Kidney (tissue), 22 donors: ENCODE measurements at places on chromosomes 3 and 15. TPM values are rescaled to one million over a fixed set of nuclear protein-coding genes. Genes with fewer than 3 reads are reported as not detected.

Gene ASB14
- total RNA-seq, result not detected

Gene SPINK8
- total RNA-seq, result not detected

Gene FANCD2OS
- total RNA-seq, result not detected

DNA sequence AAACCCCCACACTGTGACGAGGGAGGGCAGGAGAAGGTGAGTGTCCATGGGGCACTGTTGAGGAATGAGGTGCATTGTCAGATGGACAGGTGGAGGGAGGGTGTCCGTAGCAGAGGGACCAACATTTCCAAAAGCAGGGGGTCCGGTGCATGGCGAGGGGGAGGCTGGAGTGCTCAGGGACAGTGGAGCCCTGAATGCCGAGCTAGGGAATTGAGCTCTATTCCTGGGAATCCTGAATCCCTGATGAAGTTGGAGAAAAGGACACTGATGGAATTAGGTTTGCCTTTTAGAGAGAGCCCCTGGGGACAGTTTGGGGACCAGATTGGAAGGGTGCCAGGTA lies 7.9 kb upstream of the ANPEP start:
- DNase-seq, result no peak
- no peaks in the 10 kb centered on the region for H3K4me1 ChIP-seq
- H3K4me3 ChIP-seq, result no peak overlapping the region
- no peak overlapping the region for H3K27ac ChIP-seq
- H3K36me3 ChIP-seq, result no peaks in the 10 kb centered on the region

DNA sequence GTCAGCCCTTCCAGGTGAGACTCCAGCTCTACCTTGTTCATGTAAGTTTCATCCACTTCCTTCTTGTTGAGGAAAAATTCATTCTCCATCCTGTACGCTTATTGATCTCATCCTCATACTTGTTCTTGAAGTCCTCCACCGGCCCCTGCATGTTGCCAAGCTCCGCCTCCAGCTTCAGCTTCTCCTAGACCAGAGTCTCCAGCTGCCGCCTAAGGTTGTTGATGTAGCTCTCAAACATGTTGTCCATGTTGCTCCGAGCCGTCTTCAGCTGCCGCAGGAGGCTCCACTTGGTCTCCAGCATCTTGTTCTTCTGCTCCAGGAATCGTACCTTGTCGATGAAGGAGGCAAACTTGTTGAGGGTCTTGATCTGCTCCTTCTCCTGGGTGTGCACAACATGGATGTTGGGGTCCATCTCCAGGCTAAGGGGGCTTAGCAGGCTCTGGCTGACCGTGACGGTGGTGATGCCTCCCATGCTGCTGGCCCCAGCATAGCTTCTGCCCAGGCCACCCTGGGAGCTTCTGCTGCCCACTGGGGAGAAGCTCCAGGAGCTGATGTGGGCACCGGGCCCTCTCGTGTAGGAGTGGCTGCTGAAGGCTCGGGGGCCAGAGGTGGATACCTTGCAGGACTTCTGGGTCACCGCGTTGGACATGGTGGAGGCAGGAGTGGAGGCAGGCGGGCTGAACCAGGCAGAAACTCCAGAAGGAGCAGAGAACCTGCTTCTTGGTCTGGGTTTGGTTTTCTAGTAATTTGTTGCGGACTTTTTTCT lies 422.6 kb upstream of the ARPP21 start:
- DNase-seq, result no peak
- no peaks in the 10 kb centered on the region for H3K36me3 ChIP-seq
- no peak overlapping the region for H3K27ac ChIP-seq
- H3K4me1 ChIP-seq, result no peaks in the 10 kb centered on the region

- peaks cover 5% of the 10 kb centered on the region for H3K4me1 ChIP-seq
- no peaks in the 10 kb centered on the region for H3K27me3 ChIP-seq
- peak overlapping the region; percentile 66 for H3K27ac ChIP-seq
- peak; percentile 89 for DNase-seq
- H3K36me3 ChIP-seq, result no peaks in the 10 kb centered on the region
Measured at GRCh38 chr15:58393241-58393662, 38.5 kb upstream of the LIPC start.

DNA sequence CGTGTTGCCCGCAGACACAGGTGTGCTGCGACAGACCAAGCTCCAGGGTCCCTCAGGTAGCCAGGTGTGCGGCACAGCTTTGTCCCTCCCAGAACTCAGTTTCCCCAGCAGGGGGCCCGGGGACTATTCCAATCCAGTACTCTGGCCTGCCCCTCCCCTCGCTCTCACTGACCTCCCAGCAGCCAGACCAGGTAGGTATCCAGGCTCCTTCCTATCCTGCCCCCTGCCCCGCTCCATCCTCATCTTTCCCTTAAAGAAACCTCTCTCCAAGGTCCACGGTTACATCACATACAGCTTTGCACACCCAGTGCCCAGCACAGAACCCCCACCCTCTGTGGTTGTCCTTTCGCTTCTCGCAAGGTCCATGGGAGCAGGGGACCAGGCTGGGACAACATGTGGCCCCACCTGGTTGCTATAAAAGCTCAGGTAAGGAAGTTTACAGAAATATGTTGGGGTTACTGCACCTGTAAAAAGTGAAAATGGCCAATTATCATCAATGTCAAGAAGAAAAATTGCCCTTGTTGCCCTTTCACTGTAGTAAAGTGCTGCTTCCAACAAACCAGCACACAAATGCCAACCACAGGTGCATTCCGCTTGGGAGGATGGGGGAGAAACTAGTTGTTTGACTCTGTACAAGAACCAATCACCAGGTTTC lies 7.3 kb upstream of the CYP11A1 start:
- peak overlapping the region; percentile 37 for H3K4me3 ChIP-seq
- no peak for DNase-seq
- no peaks in the 10 kb centered on the region for H3K36me3 ChIP-seq

- H3K4me3 ChIP-seq, result no peak overlapping the region
- H3K4me1 ChIP-seq, result no peaks in the 10 kb centered on the region
- no peak for DNase-seq
Measured at GRCh38 chr3:95468331-95468730, 1346.1 kb upstream of the EPHA6 start.

GRCh38 chr3:134904241-134904771 lies 109.2 kb downstream of the EPHB1 start:
- H3K4me3 ChIP-seq, result no peak overlapping the region
- no peak overlapping the region for H3K27ac ChIP-seq
- H3K36me3 ChIP-seq, result no peaks in the 10 kb centered on the region
- no peaks in the 10 kb centered on the region for H3K27me3 ChIP-seq
- no peaks in the 10 kb centered on the region for H3K4me1 ChIP-seq
- DNase-seq, result peak; percentile 39
